ENCODE measurements at places on chromosomes 6 and 20.

DNA sequence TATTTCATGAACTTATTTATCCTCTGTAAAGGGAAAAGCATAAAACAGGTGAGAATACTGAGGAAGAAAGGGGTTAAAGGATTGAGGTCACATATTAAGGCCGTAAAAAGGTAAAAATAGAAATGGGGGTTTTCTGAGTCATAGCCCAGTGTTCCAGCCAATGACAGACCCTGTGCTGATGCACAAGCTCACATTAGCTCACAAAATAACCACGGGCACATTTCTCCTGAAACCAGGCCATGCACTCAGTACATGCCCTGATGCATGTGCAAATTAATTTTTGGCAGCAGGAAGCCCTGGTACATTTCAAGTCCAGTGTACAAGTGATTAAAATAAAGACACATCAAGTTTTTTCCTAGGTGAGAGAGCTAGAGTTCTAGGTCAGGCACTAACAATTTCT, 194.4 kb downstream of the TMEM200A start:
- DNase-seq = no peak

GRCh38 chr6:163348789-163349680, 65.5 kb upstream of the QKI start:
- DNase-seq = no peak

- DNase-seq = no peak
Measured at GRCh38 chr20:48205281-48205782, 420.1 kb upstream of the SULF2 start.

- no peak for DNase-seq
Measured at GRCh38 chr6:140063021-140063399, 688.6 kb upstream of the CITED2 start.

GRCh38 chr20:49326026-49326425, 48.2 kb upstream of the ZNFX1 start:
- DNase-seq = no peak

GRCh38 chr6:113623129-113623528, 234.0 kb upstream of the MARCKS start:
- no peak for DNase-seq

- DNase-seq = no peak
Measured at GRCh38 chr6:164195278-164195941, 780.9 kb downstream of the QKI start.

DNA sequence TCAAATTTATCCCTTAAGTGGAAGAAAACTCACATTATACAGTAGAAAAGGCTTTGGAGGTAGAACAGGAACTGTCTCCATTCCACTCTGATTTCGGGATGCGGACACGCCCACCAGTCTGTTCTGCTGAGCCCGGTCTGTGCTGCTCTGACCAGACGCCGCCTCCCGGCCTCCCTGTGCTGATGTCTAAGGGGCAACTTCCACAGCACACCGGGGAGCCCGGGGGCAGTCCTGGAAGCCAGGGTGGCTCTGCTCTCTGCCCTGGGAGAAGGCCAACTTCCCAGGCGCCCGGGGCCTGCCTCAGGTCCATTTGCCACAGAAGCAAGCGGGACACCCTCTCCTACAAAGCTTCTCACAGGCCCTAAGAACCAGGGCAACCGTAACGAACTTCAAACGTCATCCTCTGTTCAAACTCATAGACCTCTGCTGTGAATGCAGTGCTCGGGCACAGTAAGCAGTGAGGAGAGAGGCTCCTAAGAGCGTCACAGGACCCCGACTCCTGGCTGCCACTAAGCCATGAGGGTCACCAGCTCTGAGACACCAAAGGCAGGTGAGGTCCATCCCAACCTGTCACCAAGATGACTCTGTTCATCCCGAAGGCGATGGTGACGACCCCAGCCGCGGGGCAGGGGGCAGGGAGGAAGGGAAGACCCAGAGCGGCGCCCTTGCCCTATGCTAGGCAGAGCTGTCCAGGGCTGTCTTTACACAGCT, 5.6 kb downstream of the TAF4 start:
- DNase-seq = no peak

GRCh38 chr20:49690899-49691620, 22.6 kb downstream of the B4GALT5 start:
- no peak for DNase-seq

GRCh38 chr20:39829256-39829655, 859.8 kb downstream of the MAFB start:
- no peak for DNase-seq

DNA sequence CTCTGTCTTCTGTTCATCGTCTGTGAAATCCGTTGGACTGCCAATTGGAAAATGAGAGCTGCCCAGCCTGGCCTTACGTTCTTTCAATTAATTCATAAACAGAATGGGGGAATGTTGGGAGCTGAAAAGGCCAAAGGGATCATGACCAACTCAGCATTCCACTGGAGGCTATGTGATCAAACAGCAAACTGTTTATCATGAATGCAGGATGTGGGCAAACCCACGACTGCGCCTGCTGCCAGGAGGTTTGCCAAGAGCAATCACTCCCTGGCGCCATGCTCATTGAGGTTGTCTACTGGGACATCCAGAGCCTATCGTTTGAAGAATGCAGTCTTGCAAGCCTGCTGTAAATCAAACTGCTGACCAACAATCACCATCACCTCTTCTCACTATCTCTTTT, 9.3 kb upstream of the FKBP1A start:
- no peak for DNase-seq

GRCh38 chr6:135114355-135115145, 59.9 kb upstream of the HBS1L start:
- no peak for DNase-seq

- no peak for DNase-seq
Measured at GRCh38 chr6:14783594-14783993, 462.3 kb upstream of the JARID2 start.

DNA sequence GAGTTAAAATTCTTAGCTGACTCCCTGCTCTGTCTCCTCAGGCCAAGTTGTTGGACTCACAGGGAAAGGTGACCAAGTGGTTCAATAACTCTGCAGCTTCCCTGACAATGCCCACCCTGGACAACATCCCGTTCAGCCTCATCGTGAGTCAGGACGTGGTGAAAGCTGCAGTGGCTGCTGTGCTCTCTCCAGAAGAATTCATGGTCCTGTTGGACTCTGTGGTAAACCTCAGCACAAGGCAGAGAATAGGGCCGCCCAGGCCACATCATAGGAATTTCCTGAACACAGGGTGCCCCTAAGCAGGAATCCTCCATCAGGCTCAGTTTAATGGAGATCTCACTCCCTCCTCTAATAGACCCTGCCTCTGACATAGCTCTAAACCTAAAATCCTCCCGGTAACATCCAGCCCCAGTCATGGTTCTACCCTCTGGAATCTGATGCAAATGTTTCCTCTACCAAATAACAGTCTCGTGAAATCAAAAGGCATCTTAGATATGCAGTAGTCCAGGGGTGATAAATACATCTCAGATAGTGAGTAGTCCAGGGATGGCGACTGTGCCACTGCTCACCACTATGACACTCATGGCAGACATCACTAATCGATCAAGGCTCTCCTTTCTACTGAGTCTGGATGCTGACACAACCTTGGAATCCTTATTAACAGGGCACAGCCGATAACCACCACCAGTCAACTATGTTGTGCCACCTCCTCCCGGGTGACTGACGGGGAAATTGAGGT, 18.3 kb downstream of the BPIFB1 start:
- DNase-seq = no peak

DNA sequence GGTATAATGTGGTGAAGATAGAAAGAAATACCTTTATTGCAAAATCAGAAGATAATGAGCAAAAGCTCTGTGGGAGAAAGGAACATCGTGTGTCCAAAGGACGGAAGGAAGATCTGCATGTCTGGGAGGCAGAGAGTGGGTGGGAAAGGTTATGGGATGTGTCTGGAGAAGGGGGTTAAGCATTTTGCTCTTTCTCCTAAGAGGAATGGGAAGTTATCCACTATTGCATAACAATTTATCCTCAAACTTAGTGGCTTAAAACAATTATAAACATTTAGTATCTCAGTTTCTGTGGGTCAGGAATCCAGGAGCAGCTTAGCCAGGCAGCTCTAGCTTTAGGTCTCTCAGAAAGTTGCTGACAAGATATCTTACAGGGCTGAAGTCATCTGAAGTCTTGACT, 229.1 kb upstream of the CITED2 start:
- no peak for DNase-seq

DNA sequence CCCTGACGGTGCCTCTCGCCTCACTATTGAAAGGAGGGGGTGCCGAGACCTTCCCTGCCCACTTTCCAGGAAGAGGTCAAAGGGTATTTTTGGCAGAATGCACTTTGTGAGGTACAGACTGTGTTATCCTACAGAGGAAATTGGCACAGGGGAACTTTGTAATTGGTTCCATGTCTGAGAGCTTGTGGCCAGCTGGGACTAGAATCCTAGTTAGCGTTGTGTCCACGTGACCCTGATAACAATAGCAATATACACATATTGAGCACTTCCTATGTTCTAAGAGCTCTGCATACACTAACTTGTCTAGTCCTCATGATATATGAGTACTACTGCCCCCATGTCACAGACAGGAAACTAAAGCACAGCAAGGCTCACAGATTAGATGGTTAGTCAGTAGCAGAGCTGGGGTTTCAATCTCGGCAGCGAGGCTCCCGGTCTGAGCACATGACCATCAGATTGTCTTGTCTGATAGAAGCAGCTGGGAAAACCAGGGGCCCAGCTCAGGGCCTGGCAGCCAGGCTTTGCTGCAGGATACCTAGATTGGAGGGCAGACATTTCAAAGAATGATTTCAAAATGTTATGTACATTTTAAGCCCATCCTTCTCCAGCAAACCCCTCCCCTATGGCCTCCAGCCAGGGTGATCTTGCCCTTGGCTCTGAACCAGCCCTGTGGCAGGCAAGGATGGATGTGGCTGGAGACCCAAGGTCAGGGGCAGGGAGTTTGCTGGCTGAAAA, 1.4 kb downstream of the MAPK13 start:
- DNase-seq = no peak

GRCh38 chr20:63956664-63957003, 418 bp upstream of the UCKL1 start:
- no peak for DNase-seq

DNA sequence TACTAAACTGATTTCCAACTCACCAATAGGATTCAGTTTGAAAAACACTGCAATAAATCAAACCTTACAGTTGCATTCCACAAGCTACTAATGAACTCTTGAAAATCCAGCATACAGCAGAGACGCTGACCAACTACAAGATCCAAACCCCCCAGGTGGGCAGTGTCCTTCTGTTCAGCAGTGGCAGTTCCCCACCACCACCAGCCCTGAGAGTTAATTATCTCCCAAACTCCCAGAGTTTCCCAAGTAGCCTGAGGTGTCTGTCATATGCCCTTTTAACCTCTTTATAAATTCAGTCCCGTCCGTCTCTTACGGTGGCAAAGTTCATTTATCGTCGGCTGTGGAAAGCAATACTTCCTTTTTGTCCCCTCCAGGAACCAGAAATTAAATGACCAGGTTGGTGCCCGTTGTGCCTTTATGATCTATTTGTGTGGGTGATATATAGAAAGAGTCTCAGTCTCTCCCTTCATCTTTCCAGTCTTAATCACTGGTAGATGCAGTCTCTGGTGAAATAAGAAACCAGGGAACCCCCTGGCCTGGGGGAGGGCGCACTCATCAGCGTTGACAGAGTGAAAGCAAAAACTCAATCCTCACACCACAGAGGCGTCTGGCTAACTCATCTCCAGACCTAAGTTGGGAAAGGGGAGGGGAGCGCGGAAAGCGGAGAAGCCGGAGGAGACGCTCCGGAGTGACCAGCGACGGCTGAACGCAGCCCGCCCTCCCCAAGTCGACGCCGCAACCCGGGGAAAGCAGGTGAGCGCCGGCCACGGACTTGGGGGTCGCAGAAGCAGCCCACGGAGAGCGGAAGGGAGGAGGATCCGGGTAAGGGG, 717 bp downstream of the MRPL14 start:
- DNase-seq = no peak

DNA sequence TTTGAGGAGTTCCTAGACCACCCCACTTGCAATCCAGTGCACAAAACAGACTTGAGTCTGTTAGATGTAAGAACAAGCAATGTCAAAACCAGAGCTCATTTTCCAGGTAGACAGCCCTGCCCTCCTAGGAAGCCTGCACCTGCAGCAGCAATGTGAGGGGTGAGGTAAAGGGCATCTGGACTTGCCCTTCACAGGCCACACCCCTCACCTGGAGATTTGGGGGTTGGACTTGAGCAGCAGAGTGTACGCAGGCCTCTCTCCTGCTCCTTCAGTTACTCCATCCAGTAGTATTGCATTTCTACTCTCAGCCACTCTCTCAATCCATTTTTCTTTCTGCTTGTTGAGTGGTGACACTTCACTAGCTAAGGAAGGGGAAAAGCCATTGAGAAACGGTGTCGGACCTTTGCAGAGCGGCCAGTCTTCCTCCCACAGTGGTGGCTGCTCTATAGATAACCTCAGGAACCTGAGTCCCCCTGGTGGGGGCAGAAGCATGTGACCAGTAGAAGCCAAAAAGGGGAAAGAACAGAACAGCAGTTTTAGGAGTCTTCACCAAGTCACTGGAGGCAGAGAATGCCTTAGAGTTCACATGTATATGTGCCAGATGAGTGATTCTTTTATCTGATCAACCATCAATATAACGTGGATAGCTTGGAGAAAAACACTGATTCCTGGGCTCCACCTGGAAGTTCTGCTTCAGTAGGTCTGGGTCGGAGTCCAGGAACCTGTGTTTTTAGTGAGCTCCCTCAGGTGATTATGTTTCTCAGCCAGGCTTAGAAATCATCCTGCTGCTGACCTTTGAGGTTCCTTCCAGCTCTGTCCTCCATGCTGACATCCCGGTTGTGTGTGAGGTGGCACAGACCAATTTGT, 28.0 kb downstream of the ARFGEF2 start:
- no peak for DNase-seq

GRCh38 chr6:77447254-77447653, 16.0 kb downstream of the HTR1B start:
- DNase-seq = no peak

- DNase-seq = no peak
Measured at GRCh38 chr20:20665606-20666332, 46.7 kb downstream of the RALGAPA2 start.

GRCh38 chr6:43904311-43905123, 134.5 kb downstream of the VEGFA start:
- no peak for DNase-seq

DNA sequence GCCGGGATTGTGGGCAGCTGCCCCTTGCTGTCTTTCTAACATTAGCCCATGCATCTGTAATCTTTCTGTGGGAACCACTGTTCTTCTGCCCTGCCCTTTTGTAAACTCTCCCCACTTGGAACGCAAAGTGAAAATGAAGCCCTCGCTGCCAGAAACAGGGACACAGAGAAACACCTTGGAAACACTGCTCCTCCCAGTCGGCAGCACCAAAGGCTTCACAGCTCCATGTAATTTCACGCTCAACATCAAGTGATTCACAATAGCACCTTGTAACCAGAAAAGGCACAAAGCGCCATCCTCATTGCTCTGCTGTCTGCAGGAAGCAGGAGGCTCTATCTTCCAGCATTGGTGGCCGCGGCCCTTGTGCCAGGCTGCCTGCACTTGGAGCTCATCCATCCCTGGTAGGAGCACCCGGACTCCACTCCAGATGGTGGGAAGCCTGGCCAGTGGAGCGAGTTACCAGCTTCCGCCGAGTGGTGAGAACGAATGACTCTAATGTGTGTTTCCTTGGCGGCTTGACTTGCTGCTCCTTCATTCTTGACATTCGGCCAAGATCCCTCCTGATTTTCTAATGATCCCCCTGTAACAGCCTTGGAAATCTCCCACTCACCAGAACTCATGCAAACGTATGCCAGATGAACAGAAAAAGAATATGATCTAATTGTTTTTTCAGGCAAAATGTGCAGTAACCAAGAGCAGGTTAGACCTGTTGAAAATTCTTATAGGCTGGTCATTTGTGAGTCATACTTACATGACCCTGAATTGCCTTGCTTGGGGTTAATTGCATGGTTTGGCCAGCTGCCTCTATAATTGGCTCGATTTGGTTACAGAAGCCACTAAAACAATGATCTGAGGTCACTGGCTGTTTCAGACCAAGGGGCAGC, 169.1 kb upstream of the CDYL start:
- DNase-seq = no peak
